ENCODE measurements at places on chromosomes 2 and 18. TPM values are rescaled to one million over a fixed set of nuclear protein-coding genes. Genes with fewer than 3 reads are reported as not detected.
A peak's percentile ranks its signal among the peaks of the same experiment; 100 is the strongest.

GRCh38 chr18:50724751-50725151, 95.1 kb downstream of the MRO start:
- DNase-seq = no peak

DNA sequence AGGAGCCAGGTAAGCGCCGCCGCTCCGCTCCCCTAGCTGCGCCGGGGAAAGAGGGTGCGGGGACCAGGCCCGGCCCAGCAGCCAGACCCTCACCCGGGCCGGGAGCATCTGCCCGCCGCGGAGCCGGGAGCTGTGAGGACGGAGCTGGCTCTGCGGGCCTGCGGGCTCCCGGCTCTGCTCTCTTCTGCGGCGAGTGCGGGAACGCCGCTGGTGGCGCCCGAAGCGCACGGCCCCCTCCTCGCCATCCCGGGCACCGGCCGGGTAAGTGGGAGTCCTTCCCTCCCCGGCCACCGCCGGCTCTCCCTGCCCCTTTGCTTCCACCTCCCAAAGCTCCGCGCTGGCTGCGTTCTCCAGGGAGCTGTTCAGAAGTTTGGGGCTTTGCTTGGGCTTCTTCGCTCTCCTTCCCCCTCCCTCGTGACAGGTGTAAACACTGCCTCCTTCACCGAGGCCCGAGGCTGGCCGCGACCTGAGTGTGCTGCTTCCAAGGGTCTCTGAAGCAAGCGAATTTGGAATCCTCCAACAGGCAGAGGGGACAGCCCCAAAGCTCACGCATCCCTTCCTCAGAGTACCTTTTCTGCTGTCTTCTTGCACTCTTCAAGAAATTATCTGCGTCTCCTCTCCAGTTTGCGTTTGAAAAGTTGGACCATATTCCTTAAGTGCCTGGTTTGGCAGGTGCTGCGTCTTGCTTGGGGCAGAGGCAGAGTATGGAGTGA, 632 bp downstream of the AFTPH start:
- DNase-seq = no peak

DNA sequence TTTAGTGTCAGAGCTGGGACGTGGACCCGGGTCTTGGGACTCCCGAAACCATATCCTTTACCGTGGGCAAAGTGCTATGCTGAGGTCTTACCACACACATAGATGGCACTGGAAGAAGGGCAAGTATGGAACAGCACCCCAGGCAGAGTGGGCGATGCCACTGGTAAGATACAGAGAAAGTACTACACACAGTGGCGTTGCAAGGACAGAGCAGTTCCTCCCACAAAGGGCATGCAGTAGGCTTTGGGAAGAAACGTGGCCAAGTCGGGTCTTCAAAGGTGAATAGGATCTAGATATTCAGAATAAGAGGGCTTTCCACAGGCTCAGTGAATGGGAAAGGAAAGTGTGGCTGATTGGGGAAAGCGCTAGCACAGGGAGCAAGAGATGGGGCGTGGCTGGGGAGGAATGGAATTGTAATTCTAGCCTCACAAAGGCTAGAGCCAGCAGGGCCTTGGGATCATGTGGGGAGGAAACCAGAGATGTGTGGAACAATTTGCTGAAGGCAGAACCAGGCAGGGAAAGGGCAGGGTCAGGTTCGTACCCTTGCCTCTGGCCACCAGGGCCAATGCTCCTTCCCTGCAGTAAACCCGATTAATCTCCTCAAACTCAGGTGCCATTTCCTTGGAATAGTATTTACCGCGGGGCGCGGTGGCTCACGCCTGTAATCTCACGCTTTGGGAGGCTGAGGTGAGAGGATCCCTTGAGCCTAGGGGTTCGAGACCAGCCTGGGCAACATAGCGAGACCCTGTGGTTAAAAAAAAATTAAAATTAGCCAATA, 36.0 kb downstream of the PCBP1 start:
- peak; percentile 73 for DNase-seq

GRCh38 chr2:227805578-227805977, 8.1 kb upstream of the CCL20 start:
- no peak for DNase-seq

GRCh38 chr2:29607038-29607420, 314.4 kb downstream of the ALK start:
- no peak for DNase-seq

- DNase-seq = no peak
Measured at GRCh38 chr2:141137122-141137693, 993.6 kb downstream of the LRP1B start.

GRCh38 chr2:20635675-20636584, 15.0 kb downstream of the HS1BP3 start:
- peak; percentile 92 for DNase-seq

DNA sequence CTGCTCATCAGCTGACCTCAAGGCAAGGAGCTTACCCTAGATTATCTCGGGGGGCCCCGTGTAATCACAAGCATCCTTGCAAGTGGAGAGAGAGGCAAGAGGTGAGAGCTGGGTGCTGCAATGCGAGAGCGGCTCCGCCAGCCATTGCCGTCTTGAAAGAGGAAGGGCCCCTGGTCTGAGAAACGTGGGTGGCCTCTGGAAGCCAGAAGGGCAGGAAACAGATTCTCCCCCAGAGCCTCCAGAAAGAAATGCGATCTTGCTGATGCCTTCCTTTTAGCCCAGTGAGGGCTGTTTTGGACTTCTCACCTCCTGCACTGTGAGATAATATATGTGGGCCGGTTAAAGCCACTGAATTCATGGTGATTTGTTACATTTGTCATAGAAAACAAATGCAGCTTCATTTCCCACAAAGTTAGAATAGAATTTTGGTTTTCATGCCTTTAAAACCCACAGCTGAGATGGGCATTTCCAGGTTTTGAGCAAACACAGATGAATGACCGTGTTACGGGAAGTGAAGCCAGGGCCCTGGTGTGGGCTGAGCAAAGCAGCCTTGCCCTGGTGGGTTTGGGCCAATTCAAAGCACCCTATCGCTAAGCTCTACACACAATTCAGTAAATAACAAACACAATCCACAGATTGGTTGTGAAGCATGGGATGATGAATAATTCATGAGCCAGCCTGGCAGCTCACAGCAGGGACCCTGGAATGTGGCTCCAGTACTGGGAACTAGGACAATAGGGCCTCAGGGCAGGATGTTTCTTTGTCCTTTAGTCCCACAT, 319.9 kb upstream of the HS6ST1 start:
- no peak for DNase-seq

DNA sequence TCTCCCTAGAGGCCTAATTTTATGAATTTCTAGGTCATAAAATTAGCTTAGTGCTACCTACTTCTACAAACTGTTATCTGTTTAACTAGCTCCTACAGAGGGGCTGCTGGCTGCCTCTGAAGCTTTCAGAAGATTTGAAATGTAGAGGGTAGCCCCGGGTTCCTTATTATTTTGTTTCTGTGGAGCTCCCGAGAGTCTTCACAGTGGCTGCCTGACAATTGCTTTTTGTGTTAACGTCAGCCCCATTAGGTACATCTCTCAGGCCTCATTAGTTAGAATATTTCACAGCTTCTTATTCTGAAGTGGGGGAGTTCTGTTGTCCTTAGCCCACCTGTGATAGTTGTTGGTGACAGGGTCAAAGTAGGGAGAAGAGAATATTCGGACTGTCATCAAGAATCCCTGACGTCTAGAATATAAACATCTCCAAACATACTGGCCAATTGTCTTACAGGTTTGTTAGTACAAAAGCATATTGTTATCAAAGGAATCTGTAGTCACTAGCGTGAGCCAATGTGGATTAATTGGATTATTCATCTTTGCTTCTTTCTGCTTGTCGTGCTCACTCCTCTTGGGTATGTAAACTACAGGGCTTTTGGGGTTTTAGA, 77.5 kb downstream of the DIS3L2 start:
- no peak for DNase-seq

GRCh38 chr2:60671966-60672365, 84.1 kb upstream of the PAPOLG start:
- DNase-seq = no peak

The SERPINB3 gene
- not detected for total RNA-seq

The ATP8B1 gene
- 25.8 TPM for total RNA-seq
